Cortex of kidney (tissue), 1 donor: ENCODE measurements at places on chromosomes 7 and 10.

- DNase-seq: no peak
These were observed 12.8 kb downstream of the SPOCK2 start for GRCh38 chr10:72075376-72076115.

DNA sequence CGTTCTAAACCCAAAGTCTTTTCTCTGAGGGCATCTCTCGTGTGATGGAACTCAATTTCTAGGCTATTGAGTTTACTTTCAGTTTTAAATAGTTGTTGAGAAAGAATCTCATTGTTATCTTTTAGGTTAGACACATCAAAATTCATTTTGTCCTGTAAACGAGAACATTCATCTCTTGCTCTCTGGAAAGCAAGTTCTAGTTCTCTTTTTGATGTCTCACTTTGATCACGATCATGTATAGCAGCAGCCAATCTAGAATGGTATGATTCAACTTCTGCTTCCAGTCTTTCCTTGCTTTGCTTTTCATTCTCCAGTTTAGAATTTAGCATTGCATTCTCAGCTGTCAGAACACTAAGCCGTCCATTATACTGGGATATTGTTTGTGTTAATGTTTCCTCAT, 65.1 kb downstream of the ANKRD26 start:
- no peak for DNase-seq

DNA sequence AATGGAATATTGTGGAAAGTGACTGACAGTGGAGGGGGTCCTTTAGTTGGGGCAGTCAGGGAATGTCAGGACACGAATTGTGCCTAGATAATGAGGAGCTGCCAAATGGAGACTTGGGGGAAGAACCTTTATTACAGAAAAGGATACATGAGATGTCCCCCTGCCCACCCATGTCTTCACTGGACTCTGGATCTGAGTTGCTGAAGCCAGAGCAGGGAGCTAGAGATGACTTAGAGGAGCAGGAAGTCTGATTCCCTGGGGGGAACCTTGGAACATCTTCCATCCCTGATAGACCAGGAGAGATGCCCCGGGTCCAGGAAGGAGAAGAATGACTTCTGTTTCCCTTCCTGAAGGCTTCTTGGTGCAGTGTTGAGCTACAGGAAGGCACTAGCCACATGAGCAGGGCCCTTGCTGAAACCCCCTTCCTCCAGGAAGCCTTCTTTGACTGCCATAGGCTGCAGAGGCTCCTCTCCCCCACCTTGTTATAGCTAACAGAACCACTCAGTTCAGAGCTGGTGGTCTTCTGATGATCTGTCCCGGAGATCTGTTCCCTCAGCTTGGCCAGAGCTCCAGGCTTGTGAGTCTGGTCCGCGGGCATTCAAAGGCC, 747 bp upstream of the NEURL1 start:
- DNase-seq: no peak

- DNase-seq: no peak
These were observed 29.7 kb downstream of the TMEM270 start for GRCh38 chr7:73890555-73891147.

- DNase-seq: no peak
These were observed 14.0 kb upstream of the ENTPD1 start for GRCh38 chr10:95741807-95742467.

DNA sequence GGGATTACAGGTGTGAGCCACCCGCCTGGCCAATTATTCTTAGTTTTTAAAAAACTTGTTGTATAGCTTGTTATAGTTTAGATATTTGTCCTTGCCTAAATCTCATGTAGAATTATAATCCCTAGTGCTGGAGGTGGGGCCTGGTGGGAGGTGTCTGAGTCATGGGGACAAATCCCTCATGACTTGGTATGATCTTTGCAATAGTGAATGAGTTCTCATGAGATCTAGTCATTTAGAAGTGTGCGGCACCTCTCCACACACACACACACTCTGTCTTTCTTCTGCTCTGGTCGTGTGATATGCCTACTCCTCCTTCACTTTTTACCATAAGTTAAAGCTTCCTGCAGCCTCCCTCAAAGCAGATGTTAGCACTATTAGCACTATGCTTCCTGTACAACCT, 37.2 kb downstream of the FAM149B1 start:
- DNase-seq: no peak

DNA sequence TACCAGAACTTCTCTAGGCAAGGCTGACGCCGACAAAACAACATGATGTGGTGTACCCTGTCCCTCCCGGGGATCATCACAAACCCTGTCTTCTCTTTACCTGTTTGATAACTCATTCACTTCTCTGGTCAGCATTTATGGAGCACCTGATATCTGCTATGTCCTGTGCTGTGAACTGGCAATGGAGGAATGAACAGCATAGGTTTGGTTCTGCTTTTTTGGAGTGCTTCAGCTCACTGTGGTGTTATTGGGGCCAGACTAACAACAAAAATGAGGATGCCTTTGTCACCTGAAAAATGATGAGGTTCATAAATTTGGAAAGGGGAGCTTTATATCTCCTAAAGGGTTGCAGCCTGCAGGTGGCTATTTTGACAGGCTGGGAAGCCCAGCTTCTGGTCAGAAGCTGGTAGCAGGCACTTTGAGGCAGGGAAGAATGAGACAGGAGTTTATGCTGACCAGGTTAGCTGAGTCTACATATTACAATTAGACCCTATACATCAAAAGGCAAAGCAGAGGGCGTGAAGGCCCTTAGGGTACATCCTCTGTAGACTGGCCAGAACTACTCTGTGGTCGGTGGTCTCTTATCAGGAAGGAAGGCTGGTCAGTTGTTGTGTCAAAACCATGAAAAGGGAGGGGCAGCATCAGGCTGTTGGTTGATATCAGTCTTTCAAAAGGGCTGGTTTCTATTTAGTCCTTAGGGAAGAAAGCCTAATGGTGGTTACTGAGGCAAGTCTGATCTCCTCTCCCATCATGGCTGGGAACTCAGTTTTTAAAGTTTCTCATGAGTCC, 42.3 kb downstream of the SH2D4B start:
- DNase-seq: no peak

GRCh38 chr10:99329554-99330346, 594 bp downstream of the CNNM1 start:
- DNase-seq: no peak

DNA sequence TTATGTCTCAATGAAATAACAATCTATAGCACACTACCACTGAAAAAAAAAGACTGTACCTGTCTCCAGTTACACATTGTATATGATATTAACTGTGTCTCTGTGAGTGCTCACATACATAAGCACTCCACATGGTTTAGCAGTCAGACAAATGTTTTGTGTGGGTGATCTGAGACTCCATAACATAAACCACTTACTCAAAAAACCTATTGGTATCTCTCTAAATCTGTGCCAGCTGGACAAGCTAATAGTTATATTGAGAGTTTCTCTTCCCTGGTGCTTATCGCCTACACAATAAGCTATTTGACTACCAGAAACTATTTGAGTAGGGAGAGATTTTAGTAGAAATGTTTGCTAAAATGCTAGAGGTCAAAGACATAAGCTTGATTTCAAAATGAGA, 190.1 kb upstream of the AGR3 start:
- DNase-seq: no peak

DNA sequence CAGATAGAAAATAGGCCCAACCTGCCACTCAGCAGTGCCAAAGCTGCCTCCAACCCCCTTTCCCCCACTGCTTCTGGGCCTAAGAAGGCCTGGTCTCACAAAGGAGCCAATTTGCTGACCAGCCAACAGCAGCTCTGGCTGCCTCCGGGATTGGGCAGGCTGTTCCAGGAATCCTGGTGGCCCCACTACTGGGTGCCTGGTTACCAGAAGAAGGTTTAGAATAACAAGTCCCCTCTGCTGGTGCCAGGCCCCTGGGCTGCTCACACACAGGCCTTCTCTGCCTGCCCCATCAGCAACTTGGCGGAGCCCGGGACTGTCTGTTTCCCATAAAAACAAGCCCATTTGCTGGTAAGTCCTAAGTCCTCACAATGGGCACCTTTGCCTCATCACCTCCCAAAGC, 1.2 kb downstream of the PHKG1 start:
- DNase-seq: no peak

- no peak for DNase-seq
These were observed 127.9 kb upstream of the PLXDC2 start for GRCh38 chr10:19688344-19688743.

- no peak for DNase-seq
These were observed 6.8 kb upstream of the EFCAB10 start for GRCh38 chr7:105587909-105588635.

- DNase-seq: no peak
These were observed 8.8 kb downstream of the ACADSB start for GRCh38 chr10:123017421-123018165.

DNA sequence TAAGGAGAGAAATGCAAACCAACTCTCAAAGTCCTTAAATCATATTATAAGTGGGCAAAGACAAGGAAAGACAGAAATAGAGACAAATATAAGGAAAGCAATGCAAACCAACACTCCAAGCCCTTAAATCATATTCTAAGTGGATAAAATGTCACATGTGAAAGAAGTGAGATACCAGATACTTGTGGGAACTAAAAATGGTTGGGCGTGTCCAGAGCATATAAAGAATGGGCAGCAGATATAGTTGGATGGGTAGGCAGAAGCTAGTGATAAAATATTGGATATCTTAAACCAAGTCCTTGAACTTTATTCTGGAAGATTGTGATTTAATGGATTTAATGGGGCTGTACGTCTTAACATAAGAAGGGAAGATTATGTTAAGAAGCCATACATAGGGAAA, 1065.2 kb upstream of the C7orf33 start:
- no peak for DNase-seq

- DNase-seq: no peak
These were observed 62.9 kb upstream of the MNX1 start for GRCh38 chr7:157073335-157073734.

DNA sequence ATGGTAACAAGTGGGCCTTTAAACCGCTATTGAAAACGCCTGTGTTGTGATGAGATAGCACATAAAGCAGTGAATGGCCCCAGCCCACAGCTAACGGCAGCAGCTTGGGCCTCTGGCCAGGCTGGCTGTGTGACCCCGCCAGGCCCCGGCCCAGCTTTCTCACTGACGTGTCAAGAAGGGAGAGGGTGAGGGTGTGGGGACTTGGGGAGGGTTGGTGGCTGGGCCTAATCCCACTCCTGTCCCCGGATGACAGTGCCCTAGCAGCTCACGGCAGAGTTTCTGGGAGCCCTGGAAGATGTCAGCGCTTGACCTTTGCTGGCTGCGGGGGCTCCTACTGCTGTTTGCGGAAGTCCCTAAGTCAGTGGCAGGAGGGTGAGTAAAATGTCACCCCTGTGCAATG, 88.9 kb upstream of the SHH start:
- no peak for DNase-seq

- DNase-seq: no peak
These were observed 629.1 kb downstream of the SORCS1 start for GRCh38 chr10:106535304-106535953.

GRCh38 chr7:30171766-30172447, 37.1 kb downstream of the MTURN start:
- no peak for DNase-seq

DNA sequence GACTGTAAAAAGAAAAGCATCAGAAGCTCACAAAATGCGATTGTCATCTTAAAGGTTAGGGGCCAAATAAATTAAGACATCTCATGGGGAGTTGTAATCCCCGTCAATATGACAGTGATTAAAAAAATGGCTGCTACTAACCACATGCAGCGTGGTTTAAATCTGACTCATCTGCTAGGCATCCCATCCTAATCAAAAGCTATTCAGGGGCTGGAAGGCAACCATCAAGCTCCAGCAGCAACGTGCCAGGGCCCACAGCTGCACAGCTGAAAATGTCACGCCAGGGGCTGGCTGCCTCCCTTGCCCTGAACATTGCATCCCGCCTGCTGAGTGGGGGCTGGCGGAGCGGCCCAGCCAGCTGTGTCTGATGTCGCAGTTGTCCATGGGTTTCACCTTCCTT, 66.3 kb upstream of the FRMD4A start:
- no peak for DNase-seq
